Breast epithelium (tissue), 4 donors: ENCODE measurements at places on chromosomes 1 and 21.

GRCh38 chr1:28680151-28680550, 11.6 kb downstream of the GMEB1 start:
- no peak for DNase-seq

DNA sequence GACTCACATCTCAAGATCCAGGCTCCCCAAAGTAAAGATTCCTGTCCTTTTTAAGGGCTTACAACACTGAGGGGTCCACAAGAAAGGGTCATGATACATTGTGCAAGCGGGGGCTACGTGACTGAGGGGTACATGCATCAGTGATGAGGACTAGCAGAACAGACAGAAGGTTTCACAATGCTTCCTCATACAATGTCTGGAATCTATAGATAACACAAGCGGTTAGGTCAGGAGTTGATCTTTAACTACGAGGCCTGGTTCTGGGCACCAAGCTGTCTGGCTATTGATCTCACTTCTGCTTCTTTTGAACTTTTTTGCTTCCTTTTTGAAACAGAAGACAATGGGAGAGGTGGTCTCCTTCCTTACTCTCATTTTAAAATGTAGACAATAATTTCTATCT, 718.6 kb downstream of the AMY1C start:
- no peak for DNase-seq

- DNase-seq, result no peak
These were observed 7.5 kb downstream of the ST6GALNAC3 start for GRCh38 chr1:76082062-76082461.

DNA sequence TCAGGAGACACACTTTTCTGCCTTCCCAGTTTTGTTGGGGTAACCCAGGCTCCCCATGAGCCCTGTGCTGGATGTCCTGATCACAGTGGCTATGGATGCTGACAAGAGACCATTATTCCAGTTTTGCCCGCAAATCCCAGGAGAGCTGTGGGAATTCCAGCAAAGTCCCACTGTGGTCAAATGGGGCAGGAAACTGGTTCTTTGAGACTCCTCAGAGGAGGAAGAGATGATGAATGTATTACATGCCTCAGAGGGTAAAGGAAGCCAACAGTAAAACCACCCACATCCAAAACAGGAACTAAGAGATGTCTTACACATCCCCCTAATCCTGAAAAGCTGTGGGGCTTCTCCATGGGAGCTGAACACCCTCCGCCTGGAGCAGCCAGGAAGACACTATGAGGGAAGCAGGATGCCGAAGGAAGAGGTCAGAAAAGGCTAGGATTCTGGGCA, 12.8 kb upstream of the MPZL1 start:
- no peak for DNase-seq

DNA sequence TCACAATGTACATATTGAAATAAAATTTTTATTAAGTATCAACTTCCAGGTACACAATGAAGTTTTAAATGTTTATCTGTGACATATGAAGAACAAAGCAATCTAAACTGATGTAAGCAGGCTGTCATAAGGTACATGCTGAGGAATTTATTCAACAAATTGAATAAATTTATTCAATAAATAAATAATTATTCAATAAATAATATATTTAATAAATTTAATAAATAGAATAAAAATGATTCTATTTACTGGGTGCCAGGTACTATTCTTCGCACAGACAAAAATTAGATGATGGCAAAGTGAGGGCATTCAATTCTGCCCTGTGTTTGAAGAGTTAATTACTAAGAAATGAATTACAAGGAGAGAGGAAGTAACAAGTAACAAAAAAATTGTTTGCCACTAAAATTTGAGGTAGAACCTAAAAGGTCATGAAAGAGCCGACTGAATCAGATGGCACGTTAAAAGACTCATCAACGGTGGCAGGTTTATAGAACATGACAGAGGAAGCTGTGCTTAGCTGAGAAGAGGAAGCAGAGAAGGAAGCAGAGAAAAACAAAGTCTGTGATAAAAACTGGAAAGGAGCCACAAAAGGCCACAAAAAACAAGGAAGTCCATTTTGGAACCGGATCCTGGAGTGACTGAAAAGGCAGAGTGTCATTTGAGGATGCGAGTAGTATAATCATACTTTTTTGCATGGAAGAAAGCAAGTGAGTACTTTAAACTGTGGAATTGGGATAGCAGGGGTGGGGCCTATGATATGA, 2.2 kb upstream of the USP24 start:
- DNase-seq, result no peak

- DNase-seq, result no peak
These were observed 29.1 kb upstream of the TRABD2B start for GRCh38 chr1:48026275-48026674.

GRCh38 chr1:56436912-56437417, 142.4 kb downstream of the PLPP3 start:
- no peak for DNase-seq

DNA sequence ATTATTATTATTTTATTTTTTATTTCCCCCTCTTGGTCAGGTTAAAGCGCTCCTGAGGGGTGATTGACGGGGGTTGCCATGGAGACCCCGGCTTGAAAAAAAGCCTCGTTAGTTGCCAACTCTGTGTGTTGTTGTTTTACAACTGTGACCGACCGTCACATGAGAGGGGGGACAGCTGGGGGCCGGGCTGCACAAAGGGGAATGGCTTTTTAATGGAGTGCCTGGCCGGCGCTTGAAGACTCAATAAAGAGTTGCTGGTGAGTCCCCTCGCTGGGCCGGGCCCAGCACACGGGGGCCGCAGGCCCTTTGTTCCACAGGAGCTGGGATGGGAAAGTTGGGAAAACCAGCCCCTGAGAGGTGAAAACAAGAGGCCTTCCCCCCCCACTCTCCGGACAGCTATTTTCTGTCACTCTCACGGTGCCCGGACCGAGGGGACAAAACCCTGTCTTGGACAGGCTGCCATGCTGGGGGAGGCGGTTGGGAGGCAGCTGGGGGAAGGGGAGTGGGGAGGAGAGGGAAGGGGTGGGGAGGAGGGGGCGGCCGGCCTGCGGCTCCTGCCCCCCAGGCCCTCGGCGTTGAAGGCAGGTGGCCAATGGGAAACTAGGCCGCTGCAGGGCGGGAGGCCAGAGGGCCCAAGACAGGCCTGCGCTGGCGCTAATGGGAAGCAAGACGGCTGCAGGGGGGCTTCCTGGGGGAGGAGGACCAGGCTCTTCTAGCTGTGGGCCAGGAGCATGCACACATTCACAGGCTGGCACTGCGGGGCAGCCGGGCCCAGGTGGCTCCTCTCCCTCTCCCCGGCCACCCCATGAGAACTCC, 67.6 kb downstream of the CASZ1 start:
- no peak for DNase-seq

GRCh38 chr1:21124846-21125245, 51.9 kb downstream of the EIF4G3 start:
- DNase-seq, result no peak

DNA sequence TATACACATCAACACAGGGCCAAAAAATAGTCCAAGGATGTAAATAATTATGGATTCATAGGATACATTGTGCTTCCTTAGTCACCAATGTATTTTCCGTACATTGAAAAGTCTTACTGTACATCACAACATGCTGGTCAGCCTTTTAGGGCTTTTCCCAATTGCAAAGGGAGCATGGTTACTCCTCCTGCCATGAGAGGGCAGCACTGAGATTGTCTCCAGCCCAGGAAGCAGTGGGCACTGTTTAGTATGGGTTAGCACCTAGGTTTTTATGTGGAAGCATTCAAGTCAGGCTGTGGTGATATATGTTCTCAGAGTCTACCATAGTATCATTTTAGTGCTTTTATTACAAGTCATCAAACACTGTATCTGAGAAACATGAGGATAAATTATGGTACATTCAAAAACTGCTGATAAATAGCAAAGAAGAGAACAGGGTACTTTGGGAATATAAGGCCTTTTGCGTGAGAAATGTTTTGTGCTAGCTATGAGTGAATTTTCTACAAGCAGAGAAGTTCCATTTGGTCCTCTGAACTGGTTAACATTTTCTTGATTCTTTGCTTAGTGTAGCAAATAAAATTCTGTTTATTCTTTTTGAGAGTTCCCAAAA, 34.0 kb downstream of the ST6GALNAC5 start:
- DNase-seq, result no peak

GRCh38 chr1:31196685-31197084, 43.0 kb downstream of the NKAIN1 start:
- no peak for DNase-seq

GRCh38 chr1:61094677-61095469, 12.5 kb downstream of the NFIA start:
- no peak for DNase-seq

GRCh38 chr1:186225096-186225495, 150.0 kb downstream of the TPR start:
- DNase-seq, result no peak

DNA sequence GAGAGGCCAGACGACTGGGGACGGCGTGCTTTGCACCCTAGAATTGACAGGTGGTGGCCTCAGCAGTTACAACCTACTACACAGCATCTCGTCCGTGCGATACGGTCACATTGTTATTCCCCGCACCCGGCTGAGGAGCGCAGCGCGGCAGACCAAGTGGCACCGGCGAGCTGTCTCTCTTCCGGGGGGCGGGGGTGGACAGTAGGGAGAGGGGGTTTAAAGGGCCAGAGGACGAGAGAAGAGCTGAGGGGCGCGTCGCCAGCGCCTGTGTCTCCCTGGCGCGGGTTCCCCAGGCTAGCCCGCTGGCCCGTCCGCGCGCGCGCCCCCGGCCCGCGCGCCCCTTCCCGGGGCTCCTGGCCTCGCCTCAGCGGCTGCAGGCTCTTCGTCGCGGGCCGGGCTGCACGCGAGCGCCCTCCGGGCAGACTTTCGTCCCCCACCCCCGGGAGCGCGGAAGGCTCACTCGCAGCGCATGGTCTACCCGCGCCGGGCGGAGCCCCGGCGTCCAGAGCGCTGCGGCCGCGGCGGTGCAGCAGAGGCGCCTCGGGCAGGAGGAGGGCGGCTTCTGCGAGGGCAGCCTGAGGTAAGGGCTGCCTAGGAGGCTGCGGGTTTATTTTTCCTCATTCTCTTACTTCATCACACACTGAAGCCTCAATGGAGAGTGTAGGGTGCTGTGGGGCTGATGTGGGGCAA, at the start of gene PDE4B:
TSS of gene PDE4B (plus strand) at position 227 of the 690 bp plus-strand sequence.
- DNase-seq, result no peak

- DNase-seq, result peak; percentile 79
These were observed 5.5 kb upstream of the PRKCZ start for GRCh38 chr1:2044510-2045319.

DNA sequence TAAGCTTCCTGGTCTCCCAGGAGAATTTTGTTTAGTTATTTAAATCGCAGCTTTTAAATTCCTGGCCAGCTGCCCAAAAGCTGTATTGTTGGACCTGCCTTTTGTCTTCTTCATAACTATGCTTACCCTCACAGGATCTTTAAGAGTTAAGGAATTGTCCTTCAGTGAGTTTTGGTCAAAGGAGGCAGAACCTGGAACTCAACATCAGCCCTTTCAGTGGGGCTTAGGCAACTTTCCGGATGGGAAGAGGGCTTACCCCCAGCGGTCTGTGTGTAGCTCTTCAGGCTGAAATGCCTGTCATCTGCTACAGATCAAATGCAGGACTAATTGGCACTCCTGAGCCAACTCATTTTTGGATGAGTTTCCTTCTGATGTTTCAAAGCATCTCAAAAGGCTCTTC, 402.6 kb downstream of the SIPA1L2 start:
- DNase-seq, result no peak

- DNase-seq, result no peak
These were observed 2.2 kb downstream of the PAQR6 start for GRCh38 chr1:156245451-156246232.

DNA sequence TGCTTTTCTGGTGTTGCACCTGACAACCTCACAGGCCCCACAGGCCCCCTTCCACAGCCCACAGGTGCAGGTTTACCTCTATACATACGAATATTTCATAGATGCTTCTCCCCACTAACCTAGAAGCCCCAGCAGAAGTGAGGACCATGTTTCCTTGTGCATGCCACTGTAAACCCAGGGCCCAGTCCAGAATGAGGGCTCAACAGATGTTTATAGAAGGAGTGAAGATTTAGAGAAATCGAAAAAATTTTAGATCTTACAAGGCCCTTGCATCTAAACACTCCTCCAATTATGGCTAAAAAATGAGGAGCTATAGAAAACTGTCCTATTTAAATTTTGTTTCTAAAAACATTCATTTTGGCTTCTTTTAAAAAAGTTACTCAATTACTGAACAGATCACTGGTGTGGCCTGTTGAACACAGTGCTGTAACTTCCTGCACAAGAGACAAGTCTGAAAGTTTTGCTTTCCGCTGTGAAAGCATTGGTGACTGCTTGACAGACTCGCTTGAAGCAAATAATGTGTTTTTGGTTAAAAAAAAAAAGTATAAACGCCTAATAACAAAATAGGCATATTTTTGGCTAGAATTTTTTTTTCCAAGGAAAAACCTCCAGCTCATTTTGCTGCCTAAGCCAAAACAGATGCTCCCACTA, 1.2 kb downstream of the ABCB10 start:
- no peak for DNase-seq

DNA sequence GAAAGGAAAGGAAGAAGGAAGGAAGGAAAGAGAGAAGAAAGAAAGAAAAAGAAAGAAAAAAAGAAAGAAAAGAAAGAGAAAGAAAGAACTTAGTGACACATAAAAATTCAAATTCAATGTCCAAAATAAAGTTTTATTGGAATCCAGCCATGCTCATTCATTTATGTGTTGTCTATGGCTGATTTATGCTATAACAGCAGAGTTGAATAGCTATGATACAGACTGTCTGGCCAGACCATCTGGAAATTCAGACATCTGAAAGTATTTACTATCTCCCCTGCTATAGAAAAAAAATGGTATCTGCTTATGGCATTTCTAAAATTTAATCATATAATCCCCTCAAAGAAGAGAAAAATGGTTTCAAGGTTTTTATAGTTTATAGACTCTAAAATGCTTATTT, 79.4 kb upstream of the RRP15 start:
- DNase-seq, result no peak

- no peak for DNase-seq
These were observed 18.5 kb downstream of the TNFRSF1B start for GRCh38 chr1:12185036-12185917.

GRCh38 chr1:166166698-166167571, at the start of gene FAM78B:
TSS of gene FAM78B (minus strand) at chr1:166167001. CDS start at chr1:166166248, 753 bp downstream.
- DNase-seq, result peak; percentile 20

DNA sequence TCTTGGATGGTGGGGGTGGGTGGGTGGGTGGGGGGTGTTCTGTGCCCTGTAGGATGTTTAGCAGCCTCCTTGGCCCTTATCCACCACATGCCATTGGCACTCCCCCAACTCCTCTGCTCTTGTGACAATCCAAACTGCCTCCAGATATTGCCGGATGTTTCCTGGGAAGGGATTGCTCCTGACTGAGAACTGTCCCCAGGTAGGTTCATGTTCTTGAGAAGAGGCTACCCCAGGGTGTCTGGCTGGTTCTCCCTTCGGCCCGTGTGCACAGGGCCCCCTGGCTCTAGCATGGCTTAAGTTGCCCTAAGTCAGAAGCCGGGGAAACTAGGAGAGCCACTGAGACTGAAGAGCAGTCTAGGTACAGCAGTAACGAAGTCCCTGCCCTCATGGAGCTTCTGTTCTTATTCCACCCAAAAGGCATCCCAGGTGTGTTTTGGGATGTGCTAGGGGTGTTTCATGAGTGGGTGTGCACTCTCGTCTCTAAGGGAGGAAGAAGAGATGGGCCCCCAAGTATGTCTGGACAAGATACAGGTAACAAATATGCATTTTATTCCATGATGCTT, 19.8 kb upstream of the THRAP3 start:
- DNase-seq, result peak; percentile 86
